ENCODE measurements at places on chromosomes 4 and X. TPM values are rescaled to one million over a fixed set of nuclear protein-coding genes. Genes with fewer than 3 reads are reported as not detected.

- no peak for DNase-seq
Observed at GRCh38 chr4:137635601-137636000, 103.3 kb upstream of the PCDH18 start.

GRCh38 chr4:23028875-23029274 lies 336.1 kb downstream of the GBA3 start:
- no peak for DNase-seq

DNA sequence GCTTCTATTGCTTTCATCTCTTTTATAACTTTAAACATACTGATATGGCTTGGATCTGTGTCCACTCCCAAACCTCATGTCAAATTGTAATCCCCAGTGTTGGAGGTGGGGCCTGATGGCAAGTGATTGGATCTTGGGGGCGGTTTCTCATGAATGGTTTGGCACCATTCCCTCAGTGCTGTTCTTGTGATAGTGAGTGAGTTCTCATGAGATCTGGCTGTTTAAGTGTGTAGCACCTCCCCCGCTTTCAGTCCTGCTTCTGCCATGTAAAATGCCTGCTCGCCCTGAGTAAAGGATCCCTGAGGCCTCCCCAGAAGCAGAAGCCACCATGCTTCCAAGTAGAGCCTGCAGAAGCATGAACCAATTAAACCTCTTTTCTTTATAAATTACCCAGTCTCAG lies 17.7 kb downstream of the MND1 start:
- DNase-seq, result peak; percentile 68

DNA sequence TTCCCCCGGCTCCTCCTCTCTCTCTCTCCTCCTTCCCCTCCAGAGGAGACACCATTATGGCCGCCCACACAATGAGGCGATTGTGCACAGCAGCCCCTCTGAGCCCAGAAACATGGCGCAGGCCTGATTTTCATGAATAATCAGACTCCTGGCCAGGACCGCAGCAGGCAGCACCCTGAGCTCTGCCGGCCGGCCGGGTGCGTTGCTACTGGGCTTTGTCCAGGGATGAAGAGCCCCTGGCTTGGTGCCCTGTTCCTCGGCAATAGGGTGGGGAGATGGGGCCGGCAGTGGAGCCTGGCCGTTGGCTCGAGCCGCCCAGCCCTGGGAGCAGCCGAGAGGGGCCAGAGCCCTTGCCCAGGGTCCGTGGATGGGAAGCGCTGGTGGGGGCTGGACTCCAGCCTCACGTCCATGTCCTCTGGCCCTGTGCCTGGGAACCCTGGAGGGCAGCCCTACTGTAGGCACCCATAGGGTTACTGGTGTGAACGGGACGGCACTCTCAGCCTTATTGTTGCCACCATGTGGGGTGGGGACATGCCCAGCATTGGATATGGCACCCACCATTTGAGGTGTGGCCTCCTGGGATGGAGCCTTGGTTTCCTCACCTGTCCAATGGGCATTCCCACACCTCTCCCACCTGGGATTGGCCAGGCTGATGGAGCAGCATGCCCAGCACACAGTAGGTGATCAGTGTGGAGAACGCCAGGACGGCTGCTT lies 103.0 kb downstream of the SORCS2 start:
- peak; percentile 88 for DNase-seq

- DNase-seq, result no peak
Observed at GRCh38 chr4:12712648-12713339, 771.3 kb downstream of the RAB28 start.

TMEM271 gene
- total RNA-seq, result not detected

DNA sequence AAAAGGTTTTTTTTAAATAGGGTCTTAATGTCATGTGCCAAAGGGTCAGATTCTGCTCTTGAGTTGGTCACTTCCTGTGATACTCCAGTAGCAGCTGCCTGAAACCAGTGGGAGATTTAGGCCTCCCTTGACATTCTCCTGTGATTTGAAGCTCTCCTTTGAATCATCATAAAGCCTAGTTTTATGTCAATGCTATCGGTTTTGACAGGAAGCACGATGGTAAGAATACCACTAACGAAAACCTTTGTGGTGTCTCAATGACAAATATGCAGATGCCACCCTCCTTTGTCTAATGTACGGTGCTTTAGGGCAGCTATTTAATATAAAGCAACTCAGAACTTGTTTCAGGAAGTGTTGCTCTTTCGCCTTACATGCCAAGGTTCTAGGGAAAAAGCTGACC lies 44.2 kb downstream of the CCNI start:
- DNase-seq, result no peak

ZNF711 gene
- 8.6 TPM for total RNA-seq

GRCh38 chr4:185787926-185788679 lies 23.9 kb downstream of the SORBS2 start:
- peak; percentile 73 for DNase-seq

DNA sequence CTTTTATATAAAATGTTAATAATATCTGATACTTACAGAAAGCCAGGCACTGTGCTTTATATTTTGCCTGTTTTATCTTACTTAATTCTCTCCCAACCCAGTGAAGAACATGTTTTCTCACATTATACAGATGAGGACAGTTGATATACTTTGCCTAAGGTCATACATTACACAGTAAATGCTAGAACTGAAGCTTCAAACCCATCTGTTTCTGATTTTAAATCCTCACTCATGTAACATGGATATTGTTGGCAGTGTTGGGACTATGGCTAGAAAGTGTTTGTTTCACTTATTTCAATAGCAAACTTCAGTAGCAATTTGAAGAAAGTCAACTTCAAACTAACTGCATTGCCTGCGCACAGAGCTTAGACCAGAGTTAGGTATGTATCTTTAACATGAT lies 57.4 kb downstream of the RAPGEF2 start:
- DNase-seq, result no peak

- DNase-seq, result no peak
Observed at GRCh38 chr4:85431881-85432485, 43.0 kb upstream of the ARHGAP24 start.

DNA sequence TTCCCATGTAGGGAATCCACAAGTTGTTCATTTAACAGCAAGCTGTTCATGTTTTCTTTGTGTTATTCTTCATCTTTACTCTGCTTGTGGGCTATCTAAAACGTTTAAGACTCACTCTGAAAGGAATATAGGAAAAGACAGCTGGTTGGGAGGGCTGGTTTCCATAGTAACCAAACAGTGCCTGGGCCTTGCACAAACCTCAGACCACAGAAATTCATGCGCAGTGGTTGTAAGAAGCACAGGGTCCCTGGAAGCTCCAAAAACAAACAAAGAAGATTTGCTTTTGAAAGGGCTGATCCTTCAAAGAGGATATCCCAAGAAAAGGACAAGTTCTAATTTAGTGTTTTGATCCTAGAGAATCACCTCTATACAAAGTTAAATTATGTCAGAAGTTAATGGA lies 7.8 kb downstream of the SERTM2 start:
- no peak for DNase-seq

DNA sequence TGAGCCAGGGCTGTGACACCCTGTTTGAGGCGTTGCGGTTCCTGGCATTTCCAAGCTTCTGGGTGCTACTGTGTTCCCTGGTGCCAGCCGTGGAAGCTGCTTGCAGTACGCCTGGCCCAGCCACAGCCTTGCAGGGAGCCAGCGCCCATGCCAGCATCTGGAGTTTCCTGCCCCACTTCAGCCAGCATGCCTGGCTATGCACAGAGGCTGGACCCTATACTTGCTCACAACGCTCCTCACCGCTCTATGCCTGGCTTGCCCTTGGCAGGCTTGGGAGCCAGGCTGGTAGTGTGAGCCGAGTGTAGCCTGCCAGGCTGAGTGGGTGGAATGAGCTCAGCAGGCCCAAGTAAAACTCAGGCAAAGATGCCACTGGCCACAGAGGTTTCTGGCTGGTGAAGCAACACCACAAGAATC lies 22.4 kb downstream of the PRRG1 start:
- peak; percentile 16 for DNase-seq

DNA sequence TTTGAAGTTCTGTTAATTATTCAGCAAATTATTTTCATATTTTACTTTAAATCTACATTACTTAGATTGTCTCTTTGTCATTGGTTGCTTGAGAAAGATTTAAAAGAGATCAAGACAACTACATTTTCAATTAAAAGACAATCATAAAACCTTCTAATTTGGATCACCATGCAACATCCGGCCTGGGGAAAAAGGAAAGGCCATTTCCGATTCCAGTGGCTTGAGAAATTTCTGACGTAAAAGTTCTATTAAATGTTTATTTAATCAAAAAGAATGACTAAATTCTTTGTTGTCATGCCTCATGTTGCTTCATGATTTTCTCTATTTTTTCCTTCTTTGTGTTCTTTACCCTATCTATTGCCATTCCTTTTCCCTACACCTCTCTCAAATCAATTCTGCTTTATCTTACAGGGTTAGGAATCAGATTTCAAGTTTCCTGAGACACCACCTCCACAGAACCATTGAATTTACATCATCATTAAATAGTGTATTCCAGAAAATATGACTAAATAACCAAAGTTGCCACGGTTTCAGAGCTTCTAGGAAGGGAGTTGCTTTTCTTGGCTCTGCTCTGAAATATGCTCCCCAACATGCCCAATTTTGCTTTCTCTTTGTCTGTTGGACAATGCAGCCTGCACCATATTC lies 124.6 kb upstream of the ACSL4 start:
- no peak for DNase-seq

PDLIM3 gene
- 411 TPM for total RNA-seq

DNA sequence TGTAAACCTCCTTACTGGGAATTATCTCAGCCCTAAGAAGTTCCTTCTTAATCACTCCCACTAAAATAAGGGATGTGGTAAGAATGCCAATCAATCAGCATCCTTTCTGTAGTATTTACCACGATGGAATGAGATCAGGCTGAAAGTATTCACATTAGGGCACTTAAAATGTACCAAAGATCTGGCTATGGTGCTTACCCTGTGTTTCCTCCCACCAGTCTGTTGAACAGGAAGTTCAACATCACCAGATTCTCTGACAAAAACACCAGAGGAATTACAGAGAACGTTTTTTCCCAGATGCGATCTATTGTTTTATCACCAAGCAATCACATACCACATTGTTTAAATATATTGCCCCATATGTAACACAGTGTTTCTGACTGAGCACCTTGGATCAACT lies 2.1 kb upstream of the CLCN3 start:
- DNase-seq, result no peak

DNA sequence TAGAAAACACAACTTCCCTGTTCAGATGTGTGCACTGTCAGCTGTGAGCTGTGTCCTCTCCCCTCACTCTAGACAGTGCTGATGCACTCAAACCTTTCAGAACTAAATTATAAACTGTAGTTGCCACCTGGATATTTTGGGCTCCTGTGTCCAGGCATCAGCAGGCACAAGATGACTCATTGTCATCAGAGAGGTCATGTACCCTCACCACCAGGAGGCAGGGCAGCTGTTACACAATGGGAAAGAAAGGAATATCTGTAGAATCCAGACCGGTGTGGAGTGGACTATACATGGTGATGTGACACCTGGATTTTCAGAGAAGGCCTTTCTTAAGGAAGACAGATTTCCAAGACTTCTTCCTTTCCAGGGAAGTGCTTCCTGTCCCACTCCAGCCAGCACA lies 854.4 kb upstream of the AGA start:
- DNase-seq, result no peak

DNA sequence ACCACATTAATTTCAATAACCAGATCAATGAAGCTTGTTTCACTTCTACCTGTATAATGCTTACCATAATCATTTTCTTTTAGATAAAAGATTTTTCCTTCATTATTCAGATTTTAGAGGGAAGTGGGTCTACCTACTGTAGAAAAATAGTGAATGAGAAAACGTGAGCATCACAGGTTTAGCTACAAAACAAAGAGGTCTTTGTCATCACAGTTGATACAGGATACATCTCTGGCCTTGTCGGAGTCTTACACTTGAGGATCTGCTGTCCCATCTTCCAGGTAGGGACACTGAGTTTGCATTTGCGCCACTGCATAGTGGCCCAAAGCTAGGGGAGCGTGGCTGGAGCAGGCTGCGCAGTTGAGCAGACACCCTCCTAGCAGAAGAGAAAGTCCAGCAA lies 710 bp downstream of the CLDN24 start:
- no peak for DNase-seq

DNA sequence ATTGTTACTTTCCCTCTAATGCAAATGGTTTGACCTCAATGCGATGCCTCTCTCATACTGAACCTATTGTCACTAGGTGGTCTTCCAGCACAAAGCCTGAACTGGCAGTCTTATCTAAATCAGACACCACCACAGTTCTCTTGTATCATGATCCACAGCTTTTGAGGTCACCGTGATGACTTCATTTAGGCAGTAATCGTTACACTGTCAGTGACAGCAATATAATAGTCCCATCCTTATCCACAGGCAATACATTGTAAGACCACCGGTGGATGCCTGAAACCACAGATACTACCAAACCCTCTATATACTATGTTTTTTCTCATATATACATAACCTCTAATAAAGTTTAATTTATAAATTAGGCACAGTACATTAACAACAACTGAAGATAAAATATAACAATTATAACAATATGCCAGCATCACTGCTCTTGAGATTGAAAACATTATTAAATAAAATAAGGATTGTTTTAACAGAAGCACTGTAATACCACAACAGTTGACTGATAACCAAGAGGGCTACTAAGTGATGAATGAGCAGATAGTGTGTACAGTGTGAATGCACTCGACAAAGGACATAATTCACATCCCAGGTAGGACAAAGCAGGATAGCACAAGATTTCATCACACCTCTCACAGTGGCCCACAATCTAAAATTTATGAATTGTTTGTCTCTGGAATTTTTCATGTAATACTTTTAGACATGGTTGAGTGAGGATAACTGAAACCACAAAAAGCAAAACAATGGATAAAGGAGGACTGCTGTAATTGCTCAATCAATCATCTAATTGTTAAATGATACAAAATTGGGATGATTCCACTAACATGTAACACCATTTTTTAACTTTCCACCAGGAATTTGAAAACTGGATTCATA lies 419.4 kb downstream of the CENPC start:
- no peak for DNase-seq

HS3ST1 gene
- 1.9 TPM for total RNA-seq

DNA sequence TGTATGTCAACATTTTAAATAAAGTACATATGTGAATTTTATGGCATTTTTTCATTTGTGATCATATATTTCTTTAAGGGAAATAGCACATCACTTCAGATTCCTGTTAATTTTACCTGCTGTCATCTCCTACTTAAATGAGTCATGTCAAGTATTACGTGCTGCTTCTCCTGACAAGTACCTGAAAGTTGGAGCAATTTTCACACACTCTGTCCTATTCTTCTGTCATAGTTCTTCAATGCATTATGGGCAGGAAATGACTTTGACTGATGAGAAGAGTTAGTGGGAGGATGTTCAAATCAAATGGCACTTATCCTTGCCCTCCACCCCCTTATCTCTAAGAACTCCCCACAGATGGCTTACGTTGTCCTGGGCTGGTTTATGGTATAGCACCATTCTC lies 64.2 kb upstream of the SYTL5 start:
- DNase-seq, result no peak

GRCh38 chrX:10922159-10922558 lies 189.0 kb upstream of the HCCS start:
- DNase-seq, result peak; percentile 2

TCEAL7 gene
- 5.5 TPM for total RNA-seq

ADAMTS3 gene
- 3.8 TPM for total RNA-seq

CT45A3 gene
- not detected for total RNA-seq

GRCh38 chrX:66053414-66053813 lies 13.5 kb upstream of the VSIG4 start:
- DNase-seq, result no peak

Measured in thyroid gland (tissue), 4 donors.